Bronchial smooth muscle cell (primary cell): ENCODE measurements at places on chromosomes 12 and 14. TPM values are rescaled to one million over a fixed set of nuclear protein-coding genes. Genes with fewer than 3 reads are reported as not detected.

The PTPRR gene
- total RNA-seq: 0.09 TPM in 1 of 2 replicates, not detected in the other

The AMN gene
- total RNA-seq: under 0.01 and 0.09 TPM in 2 replicates

The MAP1LC3B2 gene
- total RNA-seq: 0.17 and 0.63 TPM in 2 replicates

The CCDC196 gene
- total RNA-seq: not detected in 2 replicates

The KRT73 gene
- total RNA-seq: not detected in 2 replicates

The ASIC1 gene
- 2.8 and 3.7 TPM in 2 replicates for total RNA-seq

The AVPR1A gene
- total RNA-seq: not detected in 2 replicates

The OSGEP gene
- 24.9 and 26.3 TPM in 2 replicates for total RNA-seq

The KRT78 gene
- not detected in 2 replicates for total RNA-seq

The ABHD4 gene
- 14.8 and 26.0 TPM in 2 replicates for total RNA-seq

The ALDH1L2 gene
- total RNA-seq: 21.1 and 29.5 TPM in 2 replicates

The NUP37 gene
- 50.3 and 56.5 TPM in 2 replicates for total RNA-seq

The CNTN1 gene
- 0.34 and 0.63 TPM in 2 replicates for total RNA-seq

The LEMD3 gene
- total RNA-seq: 13.7 and 16.2 TPM in 2 replicates

The GPRC5D gene
- total RNA-seq: not detected in 2 replicates

The GYS2 gene
- not detected in 2 replicates for total RNA-seq

The CHFR gene
- 22.9 and 24.0 TPM in 2 replicates for total RNA-seq

The TMPRSS12 gene
- total RNA-seq: not detected in 2 replicates

The MFAP5 gene
- 17.5 and 106 TPM in 2 replicates for total RNA-seq

The STON2 gene
- total RNA-seq: 0.79 and 4.9 TPM in 2 replicates

The TMEM119 gene
- total RNA-seq: 99.6 and 211 TPM in 2 replicates

The DACT1 gene
- 7.7 and 20.8 TPM in 2 replicates for total RNA-seq

The DTX1 gene
- total RNA-seq: 0.09 TPM in 1 of 2 replicates, not detected in the other

The INTS13 gene
- 14.3 and 25.4 TPM in 2 replicates for total RNA-seq

The OTX2 gene
- not detected in 2 replicates for total RNA-seq

The BCAT1 gene
- total RNA-seq: 61.8 and 63.3 TPM in 2 replicates

The LAG3 gene
- total RNA-seq: 0.09 and 0.32 TPM in 2 replicates

The ACYP1 gene
- total RNA-seq: 22.4 and 23.5 TPM in 2 replicates

The MDGA2 gene
- not detected in 2 replicates for total RNA-seq

The NKX2-1 gene
- 0.09 TPM in 1 of 2 replicates, not detected in the other for total RNA-seq

The TMBIM4 gene
- 36.1 and 54.7 TPM in 2 replicates for total RNA-seq

The CLEC2A gene
- total RNA-seq: not detected in 2 replicates

The OR4K14 gene
- not detected in 2 replicates for total RNA-seq

The NOVA1 gene
- 4.7 and 7.3 TPM in 2 replicates for total RNA-seq

The PPP1R3E gene
- total RNA-seq: 2.4 and 2.5 TPM in 2 replicates

The FOXA1 gene
- total RNA-seq: not detected in 2 replicates

The KCNMB4 gene
- total RNA-seq: 0.16 and 0.43 TPM in 2 replicates

The RIPK3 gene
- 2.5 and 6.2 TPM in 2 replicates for total RNA-seq

The SART3 gene
- 104 and 131 TPM in 2 replicates for total RNA-seq

The TRPV4 gene
- 1.1 and 2.4 TPM in 2 replicates for total RNA-seq

The CCNK gene
- total RNA-seq: 17.0 and 29.2 TPM in 2 replicates

The AKAP5 gene
- under 0.01 and 0.09 TPM in 2 replicates for total RNA-seq

The IGFBP6 gene
- 1,620 and 3,493 TPM in 2 replicates for total RNA-seq

The ANO2 gene
- not detected in 2 replicates for total RNA-seq

The ACSS3 gene
- 12.2 and 16.2 TPM in 2 replicates for total RNA-seq

The KRT3 gene
- not detected in 2 replicates for total RNA-seq

The PRPH gene
- 0.95 and 1.4 TPM in 2 replicates for total RNA-seq

The POTEM gene
- total RNA-seq: not detected in 2 replicates

The ENTPD5 gene
- 5.2 and 6.5 TPM in 2 replicates for total RNA-seq

The SNRNP35 gene
- 10.9 and 20.6 TPM in 2 replicates for total RNA-seq

The AKAP3 gene
- total RNA-seq: 0.63 and 2.1 TPM in 2 replicates

The KIF5A gene
- 0.47 and 0.60 TPM in 2 replicates for total RNA-seq

The TAPBPL gene
- 11.0 and 15.4 TPM in 2 replicates for total RNA-seq

The KRT79 gene
- total RNA-seq: not detected in 2 replicates

The PDE3A gene
- 0.60 and 2.2 TPM in 2 replicates for total RNA-seq

The PROX2 gene
- not detected in 2 replicates for total RNA-seq

The C12orf54 gene
- total RNA-seq: not detected in 2 replicates

The TESPA1 gene
- not detected in 2 replicates for total RNA-seq
